Brain microvascular endothelial cell (primary cell): ENCODE measurements at places on chromosomes 2 and 18.

- no peak for DNase-seq
These were observed 611.2 kb upstream of the PIK3C3 start for GRCh38 chr18:41343808-41344207.

GRCh38 chr2:111983478-111984212, 71.4 kb upstream of the TMEM87B start:
- no peak for DNase-seq

- DNase-seq, result no peak
These were observed 12.2 kb upstream of the COL5A2 start for GRCh38 chr2:189191766-189192165.

GRCh38 chr2:232385660-232386489, 7.3 kb downstream of the ALPP start:
- peak; percentile 99 for DNase-seq

DNA sequence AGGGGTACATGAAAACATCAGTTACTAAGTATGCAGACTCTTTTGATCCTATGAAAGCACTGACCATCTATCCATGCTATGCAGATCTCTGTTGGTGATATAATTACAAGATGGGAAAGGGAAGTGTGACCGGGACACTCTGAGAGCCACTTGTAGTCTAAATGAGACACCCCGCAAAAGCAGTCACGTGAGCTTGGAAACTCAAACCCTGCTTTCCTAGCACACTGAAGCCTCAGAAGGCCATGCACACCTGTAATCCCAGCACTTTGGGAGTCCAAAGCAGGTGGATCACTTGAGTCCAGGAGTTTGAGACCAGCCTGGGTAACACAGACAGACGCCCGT, 137.5 kb downstream of the INO80D start:
- no peak for DNase-seq

DNA sequence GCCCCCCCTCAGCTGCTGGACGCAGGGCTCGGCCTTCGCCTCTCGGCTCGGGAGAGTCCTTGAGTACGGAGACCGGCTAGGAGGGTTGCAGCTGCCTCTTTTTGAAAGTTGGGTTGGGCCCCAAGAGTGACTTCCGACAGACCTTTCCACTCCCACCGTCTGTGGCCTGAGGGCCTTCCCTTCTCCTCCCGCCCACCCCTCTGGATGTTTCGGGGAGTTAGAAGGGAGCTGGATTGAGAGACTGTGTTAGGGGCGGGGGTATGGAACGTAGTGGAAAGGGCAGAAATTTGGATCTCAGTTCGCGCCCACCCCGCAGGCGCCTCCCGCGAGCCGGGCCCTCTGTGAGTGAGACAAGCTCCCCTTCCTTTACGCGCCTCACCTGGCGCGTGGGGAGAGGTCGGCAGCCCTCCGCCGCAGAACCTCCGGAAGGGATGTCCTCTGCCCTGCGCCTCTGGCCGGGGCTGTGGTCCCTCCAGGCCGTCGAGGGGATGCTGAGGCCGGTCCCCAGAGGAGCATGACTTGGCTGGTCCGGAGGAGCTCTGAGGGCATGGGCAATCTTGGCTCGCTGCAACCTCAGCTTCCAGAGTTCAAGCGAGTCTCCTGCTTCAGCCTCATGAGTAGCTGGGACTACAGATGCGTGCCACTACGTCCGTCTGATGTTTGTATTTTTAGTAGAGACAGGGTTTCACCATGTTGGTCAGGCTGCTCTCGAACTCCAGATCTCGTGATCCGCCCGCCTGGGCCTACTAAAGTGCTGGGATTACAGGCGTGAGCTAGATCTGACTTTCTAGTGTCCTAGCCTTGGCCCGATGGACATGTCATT, 15.9 kb downstream of the C2orf74 start:
- no peak for DNase-seq
